ENCODE measurements at places on chromosomes 2 and 18.

DNA sequence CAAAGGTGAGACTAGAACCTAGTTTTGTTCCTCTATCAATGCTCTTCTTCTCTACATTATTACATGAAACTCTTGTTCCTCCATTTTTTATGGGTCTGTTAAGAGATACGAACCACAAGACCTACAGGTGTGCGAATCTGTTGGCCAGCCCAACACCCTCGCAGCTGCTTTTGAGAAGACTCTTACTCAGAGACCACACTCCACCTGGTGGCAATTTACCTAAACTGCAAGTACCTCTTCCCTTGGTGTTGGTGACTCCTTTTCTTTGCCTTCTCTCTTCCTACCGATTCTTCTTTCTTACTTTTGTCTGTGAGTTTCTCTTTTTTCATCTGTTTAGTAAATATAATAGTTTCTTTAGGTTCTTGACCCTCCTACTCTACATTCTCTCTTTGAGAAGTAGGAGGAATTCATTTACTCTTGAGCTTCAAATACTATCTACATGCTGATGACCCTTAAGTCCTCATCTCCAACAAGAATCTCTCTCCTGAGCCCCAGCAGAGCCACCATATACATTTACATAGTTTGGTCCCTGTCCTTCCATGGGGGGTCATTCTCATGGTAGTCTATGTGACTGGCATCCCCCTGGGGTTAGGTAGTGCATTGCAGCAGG is 81.8 kb upstream of the GAREM1 start:
- peak; percentile 43 for DNase-seq

GRCh38 chr2:90069290-90069894 is 1377.9 kb downstream of the RPIA start:
- DNase-seq, result no peak

DNA sequence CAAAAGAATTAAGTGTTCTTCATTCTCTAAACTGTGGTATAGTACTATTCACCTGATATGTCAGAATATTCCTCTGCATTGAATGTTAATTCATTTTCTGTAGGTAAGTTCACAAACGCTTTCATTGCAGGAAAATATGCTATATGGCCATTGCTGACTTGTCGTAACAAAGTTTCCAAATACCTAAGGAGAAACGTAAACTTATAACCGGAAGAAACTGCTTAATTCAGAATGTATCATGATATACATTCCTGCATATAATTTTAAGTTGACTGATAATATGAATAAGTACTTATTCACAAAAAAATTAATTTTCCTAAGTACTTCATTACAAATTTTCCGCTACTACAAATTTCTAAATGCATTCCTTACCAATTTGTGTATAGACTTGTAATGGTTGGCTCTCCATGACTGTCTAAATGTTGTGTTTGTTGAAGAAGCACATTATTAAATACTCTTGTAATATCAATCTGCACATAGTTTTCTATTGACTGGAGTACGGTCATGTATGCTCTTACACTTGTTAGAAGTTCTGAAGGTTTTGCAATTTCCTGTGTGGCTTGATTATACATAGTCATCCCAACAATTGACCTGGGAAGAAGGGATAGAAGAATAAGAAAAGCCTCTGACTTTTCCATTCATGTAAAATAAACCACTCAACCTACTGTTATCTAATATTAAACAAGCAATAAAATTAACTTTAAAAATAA is 85.4 kb downstream of the NCKAP1 start:
- DNase-seq, result no peak

DNA sequence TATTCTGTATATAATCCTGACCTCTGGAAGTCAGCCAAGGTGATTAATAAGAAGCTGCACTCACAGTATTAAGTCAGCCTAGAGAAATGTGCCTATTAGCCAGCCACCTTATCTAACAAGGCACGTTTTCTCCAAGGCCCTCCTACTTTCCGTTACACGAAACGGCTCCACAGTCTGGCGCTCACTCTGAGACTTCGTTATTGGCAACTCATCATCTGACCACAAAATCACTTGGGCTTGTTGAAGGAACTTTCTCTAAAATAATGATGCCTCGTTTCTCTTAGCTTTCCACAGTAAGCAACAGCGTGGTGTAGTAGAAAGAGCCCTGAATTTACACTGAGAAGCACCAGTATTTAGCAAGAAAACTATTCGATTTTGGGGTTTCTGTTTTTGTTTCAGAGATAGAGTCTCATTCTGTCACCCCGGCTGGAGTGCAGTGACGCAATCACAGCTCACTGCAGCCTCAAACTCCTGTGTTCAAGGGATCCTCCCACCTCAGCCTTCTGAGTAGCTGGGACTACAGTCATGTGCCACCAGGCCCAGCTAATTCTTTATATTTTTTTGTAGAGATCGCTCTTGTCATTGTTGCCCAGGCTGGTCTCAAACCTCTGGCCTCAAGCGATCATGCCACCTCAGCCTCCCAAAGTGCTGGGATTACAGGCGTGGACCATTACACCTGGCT is 53.6 kb upstream of the SLC14A1 start:
- peak; percentile 16 for DNase-seq

DNA sequence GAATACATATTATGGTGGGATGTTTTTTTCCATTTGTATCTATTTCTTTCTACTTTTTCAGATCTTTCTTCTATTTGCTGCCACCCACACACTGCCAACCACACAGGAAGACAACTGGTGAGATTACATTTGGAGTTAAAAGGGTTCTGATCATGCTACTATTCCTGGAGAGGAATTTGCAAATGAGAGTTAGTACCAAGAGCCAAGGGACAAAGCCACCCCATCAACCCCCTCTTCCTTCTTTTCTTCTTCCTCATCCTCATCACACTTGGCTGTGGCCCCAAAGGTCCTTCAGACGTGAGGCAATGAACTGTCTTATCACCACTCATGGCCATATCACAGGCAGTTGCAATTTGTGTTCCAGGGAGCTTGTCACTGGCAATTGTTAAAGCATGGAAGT is 215.6 kb upstream of the SLC14A2 start:
- no peak for DNase-seq
